ENCODE measurements at places on chromosomes 16 and 17. TPM values are rescaled to one million over a fixed set of nuclear protein-coding genes. Genes with fewer than 3 reads are reported as not detected.
A peak's percentile ranks its signal among the peaks of the same experiment; 100 is the strongest.

GRCh38 chr17:1060991-1061390, 64.1 kb downstream of the TIMM22 start:
- peak; percentile 87 for DNase-seq

- no peak for DNase-seq
These were observed 55.2 kb upstream of the GOT2 start for GRCh38 chr16:58789351-58789750.

DNA sequence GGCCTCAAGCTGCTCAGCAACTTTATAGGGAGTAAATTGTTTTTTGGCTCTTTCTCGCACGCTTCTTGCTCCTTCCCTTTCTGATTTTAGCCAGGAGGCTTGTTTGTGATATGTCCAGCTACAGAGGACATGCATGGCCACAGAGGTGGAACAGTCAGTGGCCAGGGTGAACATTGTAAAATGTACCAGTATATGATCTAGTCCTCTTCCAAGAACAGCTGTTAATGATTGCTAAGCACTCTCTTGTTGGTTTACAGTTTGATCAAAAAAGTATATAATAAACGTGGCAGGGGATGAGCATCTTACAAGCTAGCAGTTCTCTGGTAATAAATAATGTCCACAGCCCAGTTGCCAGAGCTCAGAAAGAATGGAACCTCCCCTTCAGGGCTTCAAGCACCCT, 461.7 kb upstream of the DYNLRB2 start:
- no peak for DNase-seq

DNA sequence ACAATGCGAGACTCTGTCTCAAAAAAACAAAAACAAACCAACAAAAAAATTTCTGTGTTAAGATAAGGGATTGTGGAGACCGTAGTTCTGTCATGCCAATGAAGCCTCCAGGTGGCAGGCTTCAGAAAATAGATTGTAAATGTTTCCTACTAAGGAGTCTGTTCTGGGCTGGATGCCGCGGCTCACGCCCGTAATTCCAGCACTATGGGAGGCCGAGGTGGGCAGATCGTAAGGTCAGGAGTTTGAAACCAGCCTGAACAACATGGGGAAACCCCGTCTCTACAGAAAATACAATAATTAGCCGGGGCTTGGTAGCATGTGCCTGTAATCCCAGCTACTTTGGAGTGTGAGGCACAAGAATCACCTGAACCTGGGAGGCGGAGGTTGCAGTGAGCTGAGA, 4.4 kb upstream of the SNX29 start:
- no peak for DNase-seq

DNA sequence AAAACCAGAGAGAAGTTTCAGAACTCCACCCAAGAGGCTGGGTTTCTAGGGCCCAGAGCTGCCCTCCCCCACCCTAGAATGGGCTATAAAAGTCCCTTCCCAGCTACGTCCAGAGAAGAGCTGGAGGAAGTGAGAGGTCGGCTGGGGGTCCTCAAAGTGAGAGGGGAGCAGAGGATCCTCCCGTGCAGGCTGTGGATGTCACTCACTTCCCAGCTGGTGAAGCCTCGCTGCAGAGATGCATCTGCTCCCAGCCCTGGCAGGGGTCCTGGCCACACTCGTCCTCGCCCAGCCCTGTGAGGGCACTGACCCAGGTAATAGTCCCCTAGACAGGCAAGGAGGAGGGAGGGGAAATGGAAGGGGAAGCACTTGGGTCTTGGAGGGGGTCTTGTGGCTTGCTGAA, at the start of gene EPX:
Gene EPX, plus strand, starts transcription at position 115 of the 400 bp plus-strand sequence. Its CDS starts 121 bp downstream, at position 236.
- DNase-seq, result no peak

DNA sequence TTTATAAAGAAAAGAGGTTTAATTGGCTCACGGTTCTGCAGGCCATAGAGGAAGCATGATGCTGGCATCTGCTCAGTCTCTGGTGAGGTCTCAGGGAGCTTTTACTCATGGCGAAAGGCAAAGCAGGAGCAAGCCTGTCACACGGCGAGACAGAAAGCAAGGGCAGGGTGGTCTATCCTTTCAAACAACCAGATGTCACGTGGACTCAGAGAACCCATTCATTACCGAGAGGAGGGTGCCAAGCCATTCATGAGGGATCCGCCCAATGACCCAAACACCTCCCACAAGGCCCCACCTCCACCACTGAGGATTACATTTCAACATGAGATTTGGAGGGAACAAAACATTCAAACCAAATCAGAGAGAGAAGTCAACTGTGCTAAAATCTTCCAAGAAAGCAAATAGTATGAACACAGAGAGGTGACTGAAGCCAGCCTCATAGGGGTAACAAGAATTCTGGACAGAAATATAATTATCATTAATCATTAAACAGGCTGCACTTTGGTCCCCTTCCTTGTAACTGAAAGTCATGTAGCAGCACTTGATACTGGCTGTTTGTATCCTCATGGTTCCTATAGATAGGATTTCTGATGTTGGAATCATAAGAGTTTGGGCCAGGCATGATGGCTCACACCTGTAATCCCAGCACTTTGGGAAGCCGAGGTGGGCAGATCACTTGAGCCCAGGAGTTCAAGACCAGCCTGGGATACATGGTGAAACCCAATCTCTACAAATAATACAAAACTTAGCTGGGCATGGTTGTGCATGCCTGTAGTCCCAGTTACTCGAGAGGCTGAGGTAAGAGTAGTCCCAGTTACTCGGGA, 52.5 kb upstream of the B4GALNT2 start:
- DNase-seq, result no peak

- DNase-seq, result no peak
These were observed 39.4 kb downstream of the TBC1D16 start for GRCh38 chr17:79996291-79996690.

GRCh38 chr17:28499364-28499664, 6.8 kb upstream of the FOXN1 start:
- peak; percentile 69 for DNase-seq

DNA sequence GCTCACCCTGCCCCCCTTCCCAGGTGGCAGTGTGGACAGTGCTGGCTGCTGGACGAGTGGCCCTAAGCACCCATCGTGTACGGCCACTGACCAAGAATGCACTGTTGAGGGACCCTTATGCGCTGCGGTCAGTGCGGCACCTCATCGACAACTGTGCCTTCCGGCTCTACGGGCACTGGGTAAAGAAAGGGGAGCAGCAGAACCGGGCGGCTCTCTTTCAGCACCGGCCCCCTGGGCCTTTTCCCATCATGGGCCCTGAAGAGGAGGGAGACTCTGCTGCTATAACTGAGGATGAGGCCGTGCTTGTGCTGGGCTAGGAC, 5.1 kb downstream of the CFAP119 start:
- DNase-seq, result no peak

GRCh38 chr16:77596261-77596660, 126.1 kb upstream of the NUDT7 start:
- no peak for DNase-seq

DNA sequence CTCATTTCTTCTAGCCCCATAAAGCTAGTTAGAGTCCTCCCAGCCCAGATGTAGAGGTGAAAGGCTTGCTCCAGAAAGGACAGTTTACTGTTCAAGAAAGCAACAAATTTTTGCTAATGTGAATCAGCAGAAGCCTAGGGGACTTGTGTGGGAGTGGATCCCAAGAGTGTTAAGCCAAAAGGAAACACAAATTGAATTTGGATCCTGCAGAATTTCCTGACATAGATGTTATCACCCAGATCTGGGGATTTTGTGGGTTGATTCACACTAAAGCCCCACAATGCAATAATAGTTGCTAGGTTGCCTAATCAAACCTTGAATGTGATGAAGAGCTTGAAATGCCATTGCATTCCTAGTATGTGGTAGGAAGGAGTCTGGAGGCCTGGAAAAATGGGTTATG, 135.2 kb upstream of the HS3ST3A1 start:
- DNase-seq, result no peak

DNA sequence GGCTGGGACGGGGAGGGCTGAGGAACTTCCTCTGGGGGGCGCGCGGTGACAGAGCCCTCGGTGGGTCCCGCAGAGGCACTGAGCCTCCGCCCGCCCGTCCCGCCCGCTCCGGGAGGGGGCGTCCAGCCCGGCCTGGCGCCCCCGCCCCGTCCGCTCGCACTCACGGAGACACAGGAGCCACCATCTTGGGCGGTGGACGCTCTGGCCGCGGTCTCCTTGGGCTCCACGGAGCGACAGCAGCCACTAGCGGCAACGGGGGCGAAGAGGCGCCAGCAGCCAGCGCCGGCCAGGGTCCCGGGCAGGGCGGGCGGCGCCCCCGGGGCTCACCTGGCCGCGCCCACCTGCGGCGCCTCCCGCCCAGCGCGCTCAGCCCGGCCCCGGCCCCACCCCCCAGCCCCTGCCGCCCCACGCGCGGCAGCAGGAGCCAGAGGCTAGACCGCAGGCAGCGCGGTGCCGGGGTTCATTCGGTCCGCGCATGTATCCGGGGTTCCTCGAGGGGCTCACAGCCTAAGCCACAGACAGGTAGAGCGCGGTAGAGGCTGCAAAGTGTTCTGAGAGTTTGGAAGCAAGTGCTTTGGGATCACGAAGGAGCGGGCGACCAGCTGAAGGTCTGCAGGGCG, at the start of gene C17orf113:
Gene C17orf113, minus strand, starts transcription at position 209 of the 620 bp plus-strand sequence. CDS start 7,225 bp downstream, outside the sequence.
- DNase-seq, result peak; percentile 62

GRCh38 chr17:58617563-58617962, 74.3 kb downstream of the TEX14 start:
- no peak for DNase-seq

DNA sequence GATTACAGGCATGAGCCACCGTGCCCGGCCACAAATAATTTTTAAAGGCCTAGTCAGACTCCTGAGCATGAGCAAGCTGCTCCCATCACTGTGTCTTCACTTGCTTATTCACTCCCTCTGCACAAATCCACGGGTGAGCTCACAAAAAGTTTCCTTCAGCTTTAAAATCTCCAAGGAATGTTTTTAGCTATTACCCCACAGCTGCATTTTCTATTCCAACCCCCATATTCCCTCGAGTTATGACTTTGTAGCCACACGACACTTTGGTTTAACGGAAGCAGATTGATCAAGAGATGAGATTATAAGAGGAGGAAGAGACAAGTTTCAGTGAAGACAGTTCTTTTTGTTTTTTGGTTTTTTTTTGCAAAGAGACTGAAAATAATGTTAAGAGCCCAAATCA, 49.1 kb upstream of the SLC25A19 start:
- no peak for DNase-seq

GRCh38 chr17:3815122-3815521, 14.1 kb upstream of the ITGAE start:
- DNase-seq, result no peak

- no peak for DNase-seq
These were observed 50.7 kb downstream of the CFDP1 start for GRCh38 chr16:75382611-75383010.

GRCh38 chr17:71970312-71970711, 150.5 kb upstream of the SOX9 start:
- DNase-seq, result peak; percentile 3

DNA sequence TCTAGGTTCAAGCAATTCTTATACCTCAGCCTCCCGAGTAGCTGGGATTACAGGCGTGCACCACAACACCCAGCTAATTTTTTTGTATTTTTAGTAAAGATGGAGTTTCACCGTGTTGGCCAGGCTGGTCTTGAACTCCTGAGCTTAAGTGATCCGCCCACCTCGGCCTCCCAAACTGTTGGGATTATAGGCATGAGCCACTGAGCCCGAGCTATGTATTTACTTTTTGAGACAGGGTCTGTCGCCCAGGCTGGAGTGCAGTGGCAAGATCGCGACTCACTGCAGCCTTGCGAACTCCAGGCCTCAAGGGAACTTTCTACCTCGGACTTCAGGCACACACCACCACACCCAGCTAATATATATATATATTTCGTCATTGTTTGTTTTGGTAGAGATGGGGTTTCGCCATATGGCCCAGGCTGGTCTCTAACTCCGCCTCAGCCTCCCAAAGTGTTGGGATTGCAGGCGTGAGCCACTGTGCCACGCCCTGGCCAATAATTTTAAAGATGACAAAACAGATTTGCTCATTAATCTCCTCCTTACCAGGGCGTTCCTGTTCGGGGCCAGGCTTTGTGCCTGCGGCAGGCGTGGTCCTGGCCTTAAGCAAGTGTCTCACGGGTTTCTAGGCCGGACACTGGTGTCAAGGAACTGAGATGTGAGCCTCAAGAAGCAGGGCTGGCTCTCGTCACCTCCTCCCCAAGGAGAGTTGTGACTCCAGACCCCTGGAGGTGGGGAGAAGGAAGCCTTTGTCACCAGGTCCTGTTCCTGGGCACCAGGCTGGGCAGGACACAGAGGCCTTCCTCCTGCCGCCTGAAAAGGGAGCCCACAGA, 4.3 kb upstream of the NPW start:
- DNase-seq, result peak; percentile 61

DNA sequence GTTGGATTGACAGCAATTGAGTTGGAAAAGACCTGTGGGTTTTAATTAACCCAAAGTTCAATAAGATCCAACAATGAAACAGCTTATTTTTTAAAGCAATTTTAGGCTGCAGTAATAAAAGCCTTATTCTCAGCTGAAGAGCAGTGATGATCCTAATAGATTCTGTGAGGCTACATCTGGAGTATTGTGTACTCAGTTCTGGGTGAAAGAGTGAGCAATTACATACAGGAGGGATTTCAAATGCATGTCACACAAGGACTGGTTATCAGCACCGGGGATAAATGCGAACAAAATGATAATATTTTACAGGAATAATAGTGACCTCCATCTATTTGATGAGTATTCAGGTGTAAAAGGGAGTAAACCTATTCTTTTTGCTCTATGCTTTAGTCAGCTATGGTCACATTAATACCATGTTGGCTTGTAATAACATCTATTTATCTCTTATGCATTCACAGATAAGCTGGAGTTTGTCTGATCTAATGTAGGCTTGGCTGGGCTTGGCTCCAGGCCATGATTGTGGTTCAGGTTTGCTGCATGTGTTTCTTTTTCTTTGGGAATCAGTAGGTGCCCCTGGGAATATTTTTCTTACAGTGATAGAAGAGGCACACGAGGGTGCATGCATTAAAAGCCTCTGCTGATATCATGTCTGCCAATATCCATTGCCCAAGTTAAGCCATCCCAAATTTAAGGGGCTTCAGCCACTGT, 22.2 kb upstream of the TOX3 start:
- peak; percentile 69 for DNase-seq

DNA sequence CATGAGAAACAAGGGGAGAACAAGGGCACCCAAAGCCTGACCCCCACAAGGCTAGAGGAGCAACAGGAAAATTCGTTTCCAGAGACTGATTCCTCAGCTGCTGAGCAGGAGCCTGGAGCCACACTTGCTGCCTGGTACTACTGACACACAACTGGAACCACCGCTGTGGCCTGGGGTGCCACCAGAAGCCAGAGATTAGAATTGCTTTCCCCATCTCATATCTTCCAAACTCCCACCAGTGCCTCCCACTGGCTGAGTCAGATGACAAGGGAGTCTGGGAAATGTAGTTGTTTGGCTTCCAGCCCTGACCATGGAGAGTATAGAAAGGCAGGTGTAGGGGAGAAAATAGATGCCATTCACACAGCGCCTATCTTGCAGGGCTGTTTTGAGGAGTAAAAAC, 4.1 kb upstream of the TMEM11 start:
- no peak for DNase-seq

Gene CLEC18C
- polyA plus RNA-seq, result 0.06 TPM

Gene DPEP1
- polyA plus RNA-seq, result 1.4 TPM

Gene GP1BA
- polyA plus RNA-seq, result 0.05 TPM

Gene TLK2
- polyA plus RNA-seq, result 14.1 TPM

Gene HBA1
- polyA plus RNA-seq, result not detected

Gene SEC14L5
- polyA plus RNA-seq, result 0.33 TPM

Gene ZNF597
- polyA plus RNA-seq, result 0.78 TPM

Gene HS3ST4
- 0.58 TPM for polyA plus RNA-seq

Gene CCL3
- 2.0 TPM for polyA plus RNA-seq

Gene CNTROB
- 20.0 TPM for polyA plus RNA-seq

Gene C17orf78
- not detected for polyA plus RNA-seq

Gene PRAC2
- polyA plus RNA-seq, result not detected

Gene SLC47A1
- 0.25 TPM for polyA plus RNA-seq

Gene TRPV3
- polyA plus RNA-seq, result 0.33 TPM
